ENCODE measurements at places on chromosomes 5 and 9. TPM values are rescaled to one million over a fixed set of nuclear protein-coding genes. Genes with fewer than 3 reads are reported as not detected.
A peak's percentile ranks its signal among the peaks of the same experiment; 100 is the strongest.

Gene KCNN2
- 0.75 TPM for total RNA-seq

DNA sequence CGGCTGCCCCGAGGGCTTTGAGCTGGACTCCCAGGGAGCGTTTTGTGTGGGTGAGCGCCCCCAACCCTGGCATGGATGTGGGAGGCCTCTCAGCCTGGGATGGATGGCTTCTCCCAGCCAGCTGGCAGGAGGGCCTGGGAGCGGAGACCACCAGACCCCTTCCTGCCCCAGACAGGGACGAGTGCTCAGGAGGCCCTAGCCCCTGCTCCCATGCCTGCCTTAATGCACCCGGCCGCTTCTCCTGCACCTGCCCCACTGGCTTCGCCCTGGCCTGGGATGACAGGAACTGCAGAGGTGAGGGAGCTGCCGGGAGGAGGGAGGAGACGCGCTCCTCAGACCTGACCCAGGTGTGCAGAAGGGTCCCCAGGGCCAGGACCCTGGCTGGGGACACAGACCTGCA is 17.4 kb upstream of the ASS1 start:
- DNase-seq, result no peak

Gene UNC5A
- 0.32 TPM for total RNA-seq

GRCh38 chr9:132061526-132061925 is 18.1 kb downstream of the MED27 start:
- DNase-seq, result no peak

Gene NOXA1
- total RNA-seq, result 19.7 TPM

Gene ISL1
- not detected for total RNA-seq

DNA sequence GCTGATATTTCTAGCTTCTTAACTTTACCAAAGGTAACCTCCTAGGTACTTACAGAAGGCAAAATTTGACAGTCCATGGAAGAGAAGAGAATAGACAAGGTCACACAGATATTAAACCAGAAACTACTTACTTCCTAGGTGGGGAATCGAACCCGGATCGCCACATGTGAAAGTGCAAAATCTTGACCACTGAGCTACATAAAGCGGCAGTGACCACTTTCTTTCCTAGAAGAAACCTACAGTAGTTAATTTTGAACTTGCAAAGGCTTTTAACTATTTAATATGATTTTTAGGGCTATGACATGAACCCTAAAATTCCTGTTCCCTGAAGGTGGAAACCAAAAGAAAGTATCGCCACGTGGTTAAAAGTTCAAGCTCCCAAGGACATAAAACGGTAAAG is 20.3 kb upstream of the ATOSB start:
- no peak for DNase-seq

GRCh38 chr5:30100929-30101328 is 1092.6 kb upstream of the CDH6 start:
- no peak for DNase-seq

GRCh38 chr5:146877783-146878475 is 628 bp downstream of the PPP2R2B start:
- no peak for DNase-seq

Gene TAF11L5
- total RNA-seq, result not detected

DNA sequence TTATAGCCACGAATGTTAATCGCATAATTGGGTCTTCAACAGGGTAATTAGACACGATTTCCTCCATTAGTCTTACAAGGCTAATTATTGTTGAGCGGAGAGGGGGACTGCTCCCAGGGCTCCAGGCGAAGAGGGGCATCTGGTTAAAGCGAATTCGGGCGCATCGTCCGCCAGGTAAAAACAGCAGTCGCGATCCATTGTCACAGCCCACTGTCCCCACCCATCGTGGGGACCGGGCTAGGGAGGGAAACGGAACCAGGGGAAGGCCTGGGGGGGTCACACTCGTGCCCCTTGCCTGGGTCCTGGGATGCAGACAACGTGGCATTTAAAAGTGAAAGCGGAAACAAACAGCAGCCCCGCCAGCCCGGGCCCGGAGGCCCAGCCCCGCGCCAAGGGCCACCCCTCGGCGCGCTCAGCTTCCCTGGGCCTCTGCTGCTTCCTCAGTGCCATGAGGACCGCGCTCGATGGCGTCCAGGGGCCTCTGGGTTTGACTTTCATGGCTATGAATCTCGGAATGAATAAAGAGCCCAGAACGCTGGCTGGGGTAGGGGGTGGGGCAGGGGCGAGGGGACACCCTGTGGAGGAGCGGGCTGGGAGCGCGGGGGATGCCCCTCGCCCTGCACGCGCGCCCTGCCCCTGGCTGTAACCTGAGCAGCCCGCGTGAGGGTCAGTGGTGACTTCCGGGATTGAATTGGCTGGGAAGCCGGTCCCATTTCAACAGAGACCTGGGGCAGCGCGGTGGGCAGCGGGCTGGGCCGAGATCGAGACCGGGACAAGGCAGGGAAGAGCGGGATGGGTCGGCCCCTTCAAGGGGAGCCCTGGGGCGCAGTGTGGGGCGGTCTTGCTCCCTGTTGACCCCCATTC is 99.9 kb downstream of the GTF3C4 start:
- peak; percentile 80 for DNase-seq

DNA sequence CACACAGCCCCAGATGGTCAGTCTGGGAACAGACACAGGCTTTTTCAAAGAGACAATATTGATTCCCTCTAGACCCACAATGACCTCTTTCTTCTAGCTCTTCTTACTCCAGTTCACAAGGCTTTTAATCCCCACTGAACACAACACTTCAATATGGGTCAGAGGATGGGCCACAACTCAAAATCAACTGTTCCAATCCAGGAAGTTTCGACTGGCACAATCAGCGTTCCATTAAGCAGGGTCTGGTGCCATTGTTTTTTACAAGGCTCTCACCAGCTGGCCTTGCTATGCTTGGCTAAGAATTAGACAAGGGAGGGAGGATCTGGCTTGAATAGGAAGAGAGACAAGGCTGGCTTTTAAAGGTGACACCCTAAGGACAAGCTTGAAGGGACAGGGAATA is 199.4 kb upstream of the SLC24A2 start:
- DNase-seq, result no peak

Gene CDH9
- not detected for total RNA-seq

- DNase-seq, result no peak
Observed at GRCh38 chr5:133531178-133531577, 81.2 kb downstream of the FSTL4 start.

DNA sequence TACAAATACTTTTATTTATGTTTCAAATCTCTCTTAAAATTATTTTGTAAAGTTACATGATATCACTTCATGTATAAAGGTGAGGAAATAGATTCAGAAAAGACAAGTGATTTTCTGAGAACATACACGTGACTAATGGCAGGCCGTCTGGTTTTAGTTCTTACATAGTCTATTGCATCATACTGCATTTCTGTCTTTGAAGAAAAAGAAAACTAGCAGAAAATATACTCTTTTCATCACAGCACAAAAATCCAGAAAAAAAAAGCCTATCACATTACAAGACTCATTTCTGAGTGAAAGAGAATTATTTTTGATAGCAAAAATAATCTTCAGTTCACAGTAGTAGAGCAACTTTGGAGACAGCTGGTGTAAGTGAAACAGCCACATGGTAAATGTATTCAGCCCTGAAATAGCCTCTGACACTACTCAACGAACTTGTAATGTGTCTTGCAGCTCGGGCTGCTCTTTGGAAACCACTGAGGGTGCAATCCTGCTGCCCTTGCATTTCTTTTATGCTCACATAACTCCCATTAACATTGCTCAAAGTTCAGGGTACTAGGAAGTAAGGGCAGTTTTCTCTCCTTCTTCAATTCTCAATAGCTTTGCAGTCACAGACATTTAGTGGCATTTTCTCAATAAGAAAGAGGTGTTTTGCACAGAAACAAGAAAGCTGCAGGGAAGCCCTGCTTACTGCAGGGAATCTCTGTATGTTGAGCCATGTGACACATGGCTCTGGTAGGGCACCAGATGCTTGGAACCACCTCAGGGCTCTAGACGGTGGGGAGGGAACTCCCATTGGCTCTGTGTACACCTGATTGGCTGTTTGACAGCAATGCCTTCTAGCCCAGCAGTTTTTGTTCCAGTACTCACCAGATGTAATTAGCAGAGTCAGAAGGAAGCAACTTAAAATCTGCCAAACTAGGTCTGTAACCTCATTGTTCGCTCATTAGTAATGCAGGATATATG is 845.3 kb upstream of the PTPRD start:
- no peak for DNase-seq

GRCh38 chr9:110986529-110986928 is 51.7 kb downstream of the LPAR1 start:
- DNase-seq, result no peak

Measured in transverse colon (tissue), 4 donors.